ENCODE measurements at places on chromosomes 3 and 15.

DNA sequence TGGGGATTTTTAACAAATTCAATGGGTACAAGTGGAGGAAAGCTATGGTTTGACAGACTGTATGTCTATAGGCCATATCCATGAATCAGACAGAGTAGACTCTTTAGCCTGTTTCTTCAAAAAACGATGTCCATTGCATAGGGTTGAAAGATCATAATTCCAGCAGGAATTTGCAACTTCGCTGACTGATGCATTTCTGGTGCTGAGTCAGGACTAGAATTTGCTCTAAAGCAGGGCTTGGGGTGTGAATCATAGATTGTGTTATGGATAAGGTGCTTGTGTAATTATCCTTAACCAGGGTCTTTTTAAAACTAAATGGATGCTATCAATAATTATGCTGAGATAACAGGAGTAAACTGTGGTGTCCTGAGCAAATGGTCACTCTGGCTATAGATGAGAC, 200.4 kb upstream of the TBC1D5 start:
- no peak for DNase-seq

GRCh38 chr3:14927308-14927707, 20.1 kb upstream of the NR2C2 start:
- no peak for DNase-seq

- no peak for DNase-seq
Measured at GRCh38 chr15:50753463-50753862, 12.0 kb downstream of the SPPL2A start.

GRCh38 chr15:86649277-86649676, 569.6 kb downstream of the AGBL1 start:
- DNase-seq = no peak

DNA sequence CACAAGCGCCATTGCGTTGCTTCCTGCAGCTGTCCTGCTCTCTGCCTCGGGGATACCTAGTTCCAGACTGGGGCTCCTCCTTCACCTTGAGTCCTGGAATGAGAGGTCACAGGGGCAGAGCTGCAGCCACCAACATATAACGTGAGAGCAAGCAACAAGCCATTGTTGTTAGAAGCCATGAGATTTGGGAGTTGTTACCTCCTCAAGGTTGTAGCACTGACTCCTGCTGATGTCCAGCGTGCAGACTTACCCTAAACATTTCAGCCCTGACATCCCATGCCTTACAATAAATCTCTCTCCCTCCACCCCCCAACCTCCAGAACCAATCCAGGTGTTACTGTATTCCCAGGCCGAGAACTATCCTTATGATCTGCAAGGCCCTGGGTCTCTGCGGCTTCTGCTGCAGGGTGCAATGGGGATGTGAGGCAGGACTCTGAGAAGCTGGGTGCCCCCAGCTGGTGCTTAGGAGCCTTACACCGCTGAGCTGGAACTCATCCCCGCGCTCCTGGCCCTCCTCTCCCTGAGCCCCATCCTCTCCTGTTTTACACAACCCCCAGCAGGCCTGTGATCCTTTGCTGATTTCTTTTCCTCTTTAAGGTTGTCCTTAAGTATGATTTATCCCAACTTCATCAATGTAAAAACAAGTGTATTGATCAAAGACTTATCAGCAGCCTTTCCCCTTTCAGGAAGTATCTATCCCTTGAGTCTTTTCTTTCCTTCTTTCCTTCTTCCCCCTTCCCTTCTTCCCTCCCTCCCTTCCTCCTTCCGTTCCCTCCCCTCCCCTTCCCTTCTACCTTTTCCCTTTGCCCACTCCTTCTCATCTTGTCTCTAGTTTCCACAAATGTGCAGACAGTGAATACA, 84.2 kb upstream of the ABHD2 start:
- no peak for DNase-seq

DNA sequence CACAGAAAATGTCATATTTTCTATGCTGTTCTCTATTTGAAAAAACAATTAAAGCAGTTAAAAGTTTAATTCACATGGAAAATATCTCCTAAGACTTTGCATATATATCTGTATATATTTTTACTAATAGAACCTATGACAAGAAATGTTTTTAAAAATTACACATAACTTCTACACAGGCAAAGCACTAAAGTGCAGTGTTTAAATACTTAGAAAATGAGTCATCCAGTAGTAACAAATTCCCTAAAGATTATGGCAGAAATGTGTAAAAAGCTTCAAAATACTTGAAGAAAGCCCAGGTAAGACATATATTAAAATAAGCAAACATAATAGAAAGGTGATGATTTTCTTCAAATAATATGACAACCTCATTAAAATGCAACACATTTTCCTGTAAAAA, 236.6 kb downstream of the TBC1D5 start:
- DNase-seq = no peak

DNA sequence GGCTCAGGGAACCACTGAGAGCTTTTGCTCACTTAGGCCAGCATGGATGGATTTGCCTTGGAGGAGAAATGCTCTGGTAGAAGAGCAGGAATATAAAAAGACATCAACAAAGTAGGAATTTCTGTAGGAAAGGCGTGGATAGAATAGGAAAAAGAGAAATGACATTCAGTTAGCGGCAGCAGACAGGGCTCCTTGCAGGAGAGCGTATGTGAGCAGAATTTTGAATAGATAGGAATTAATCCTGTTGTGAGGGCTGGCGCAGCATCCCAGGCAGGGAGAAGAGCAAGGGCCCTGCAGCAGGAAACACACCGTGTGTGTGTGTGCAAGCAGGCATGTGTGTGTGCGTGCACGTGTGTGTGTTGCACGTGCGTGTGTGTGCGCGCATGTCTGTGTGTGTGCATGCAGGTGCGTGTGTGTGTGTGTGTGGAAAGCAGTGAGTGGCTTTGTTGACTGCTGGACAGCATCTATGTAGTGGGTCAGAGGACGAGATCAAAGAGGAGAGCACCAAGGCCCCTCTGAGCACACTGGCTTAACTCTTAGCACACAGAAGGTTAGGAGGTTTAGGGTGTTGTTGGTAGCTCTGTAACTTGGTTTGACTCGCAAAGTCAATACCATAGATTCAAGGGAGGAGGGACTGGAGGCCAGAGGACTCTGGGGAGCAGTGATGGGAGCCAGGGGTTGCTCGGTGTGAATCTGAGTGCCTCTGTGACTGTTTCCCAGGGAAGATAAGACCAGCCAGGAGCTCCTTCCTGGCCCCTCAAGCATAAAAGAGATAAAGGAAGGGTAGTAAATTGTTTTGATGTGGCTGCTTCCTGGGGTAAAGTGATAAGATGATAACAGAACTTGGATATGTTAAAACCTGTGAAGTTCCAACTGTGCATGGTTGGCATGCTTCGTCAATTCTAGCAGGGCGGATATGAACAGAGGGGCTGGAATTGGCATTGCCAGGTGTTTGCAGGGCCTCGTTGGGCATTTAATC, 639.5 kb downstream of the NR2F2 start:
- DNase-seq = no peak

GRCh38 chr15:60620708-60621107, 141.8 kb upstream of the ICE2 start:
- DNase-seq = no peak

DNA sequence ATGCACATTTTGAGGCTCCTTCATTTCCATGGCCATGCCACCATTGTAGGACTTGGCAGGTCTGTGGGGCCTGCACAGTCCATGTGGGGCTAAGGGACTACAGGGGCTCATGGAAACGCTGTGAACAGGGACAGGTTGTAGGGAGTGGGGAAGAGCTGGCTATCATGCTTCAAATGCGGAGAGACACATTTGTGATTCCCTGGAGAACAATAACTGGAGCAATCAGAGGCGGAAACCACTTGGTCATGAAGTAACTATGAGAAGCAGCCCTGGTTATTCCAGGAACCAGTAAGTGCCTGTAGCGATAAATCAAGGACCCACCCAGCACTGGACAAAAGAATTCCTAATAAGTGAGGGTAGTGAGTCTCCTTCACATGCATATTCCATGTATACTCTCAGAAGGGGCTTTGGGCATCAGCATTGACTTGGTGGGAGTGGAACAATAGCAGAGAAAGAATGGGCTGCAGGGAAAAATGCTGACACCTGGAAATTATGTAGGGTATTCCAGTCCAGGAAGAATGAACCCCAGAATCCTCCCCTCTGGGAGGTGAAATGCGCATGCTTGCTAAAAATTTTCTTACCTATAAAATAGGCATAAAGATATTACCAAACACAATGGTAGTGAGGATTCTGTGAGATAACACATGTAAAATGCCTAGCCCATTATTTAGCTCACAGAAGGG, 251.4 kb upstream of the ROPN1 start:
- DNase-seq = no peak

- DNase-seq = no peak
Measured at GRCh38 chr3:110684466-110684865, 387.1 kb upstream of the NECTIN3 start.

- DNase-seq = no peak
Measured at GRCh38 chr3:18556503-18557135, 131.5 kb upstream of the SATB1 start.

GRCh38 chr3:133944181-133944580, 48.5 kb upstream of the RAB6B start:
- no peak for DNase-seq

DNA sequence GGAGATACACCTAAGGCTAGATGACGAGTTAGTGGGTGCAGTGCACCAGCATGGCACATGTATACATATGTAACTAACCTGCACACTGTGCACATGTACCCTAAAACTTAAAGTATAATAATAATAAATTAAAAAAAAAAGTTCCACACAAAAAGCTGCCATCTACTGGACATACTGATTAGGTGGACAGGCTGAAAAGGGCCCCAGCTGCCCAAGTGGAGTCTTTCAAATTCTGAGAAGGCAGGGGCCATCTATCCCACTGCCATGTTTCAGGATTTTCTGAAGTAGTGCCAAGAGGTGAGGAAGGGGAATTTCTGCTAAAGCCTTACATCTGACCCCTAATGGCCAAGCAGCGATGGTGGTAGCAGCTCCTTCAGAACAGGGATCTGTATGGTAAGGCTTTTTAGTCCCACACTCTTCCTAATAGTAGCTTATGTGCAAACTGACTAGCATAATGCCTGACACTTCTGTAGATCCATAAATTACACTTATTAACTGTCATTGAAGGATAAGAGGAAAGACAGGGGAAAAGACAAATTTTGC, 7.7 kb downstream of the FSTL1 start:
- DNase-seq = no peak

DNA sequence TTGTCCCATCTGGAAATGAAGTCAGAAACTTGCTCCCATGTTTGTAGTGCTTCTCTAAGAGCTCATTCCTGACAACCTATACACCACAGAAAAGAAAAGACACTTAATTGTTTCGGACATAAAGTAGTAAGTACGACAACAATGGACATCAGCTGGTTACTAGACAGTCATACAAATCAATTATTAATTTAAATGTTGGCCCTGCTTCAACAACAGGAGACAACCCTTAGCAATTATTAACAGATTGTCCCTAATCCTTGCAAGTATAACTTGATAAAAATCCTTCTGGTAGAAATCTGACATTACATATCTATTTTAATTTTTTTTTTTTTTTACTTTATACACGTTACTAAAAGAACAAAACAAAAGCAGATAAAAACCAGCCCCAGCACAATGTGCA, 29.8 kb downstream of the ERICH6 start:
- no peak for DNase-seq

DNA sequence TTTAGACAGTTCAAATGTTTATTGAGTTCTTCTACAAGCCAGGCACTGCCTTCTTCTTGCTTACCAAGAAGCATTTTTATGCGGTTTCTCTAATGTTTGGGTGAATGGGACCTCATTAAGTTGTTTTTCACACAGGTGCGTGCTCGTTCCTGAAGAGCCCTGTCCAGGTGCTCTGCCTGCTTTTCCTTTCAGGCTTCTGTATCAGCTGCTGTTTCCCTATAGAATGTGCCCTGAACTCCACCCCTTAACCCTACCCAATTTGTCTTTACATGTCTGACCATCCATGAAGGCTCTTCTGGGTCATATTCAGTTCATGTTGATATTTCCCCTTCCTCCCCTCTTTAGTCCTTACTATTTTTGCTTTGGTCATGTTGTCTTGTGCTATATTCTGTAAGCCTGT, 22.4 kb upstream of the GOLGA6L10 start:
- DNase-seq = no peak

GRCh38 chr15:58243070-58243469, 104.9 kb downstream of the AQP9 start:
- no peak for DNase-seq

DNA sequence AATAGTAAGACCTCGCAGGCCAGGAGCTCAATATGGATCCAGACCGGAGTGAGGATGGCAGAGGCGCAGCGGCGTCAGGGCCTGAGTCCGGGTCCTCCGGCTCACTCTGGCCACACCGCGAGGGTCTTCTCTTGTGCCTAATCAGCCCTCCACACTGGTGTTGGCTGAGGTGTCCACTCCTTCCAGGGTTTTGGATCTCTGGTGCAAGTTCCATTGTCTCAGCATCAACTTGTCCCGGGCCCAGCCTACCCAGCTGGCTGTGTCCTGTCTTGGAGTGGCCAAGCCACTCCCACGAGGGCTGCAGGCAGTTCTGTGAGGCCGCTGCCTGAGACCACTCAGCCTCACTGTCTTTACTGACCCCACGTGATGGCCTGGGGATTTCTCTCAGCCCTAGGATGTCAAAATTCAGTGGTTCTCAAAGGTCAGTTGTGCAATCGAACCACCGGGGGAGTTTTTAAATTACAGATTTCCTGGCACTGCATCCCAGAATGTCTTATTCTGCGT, 12.6 kb upstream of the GOLGA6L7 start:
- DNase-seq = no peak

GRCh38 chr3:58434511-58434910, 879 bp upstream of the PDHB start:
- DNase-seq = no peak

GRCh38 chr3:99503350-99503749, 135.0 kb upstream of the COL8A1 start:
- DNase-seq = no peak

GRCh38 chr3:10788451-10788850, 27.6 kb upstream of the SLC6A11 start:
- no peak for DNase-seq

- no peak for DNase-seq
Measured at GRCh38 chr3:5357089-5357488, 169.6 kb downstream of the EDEM1 start.

DNA sequence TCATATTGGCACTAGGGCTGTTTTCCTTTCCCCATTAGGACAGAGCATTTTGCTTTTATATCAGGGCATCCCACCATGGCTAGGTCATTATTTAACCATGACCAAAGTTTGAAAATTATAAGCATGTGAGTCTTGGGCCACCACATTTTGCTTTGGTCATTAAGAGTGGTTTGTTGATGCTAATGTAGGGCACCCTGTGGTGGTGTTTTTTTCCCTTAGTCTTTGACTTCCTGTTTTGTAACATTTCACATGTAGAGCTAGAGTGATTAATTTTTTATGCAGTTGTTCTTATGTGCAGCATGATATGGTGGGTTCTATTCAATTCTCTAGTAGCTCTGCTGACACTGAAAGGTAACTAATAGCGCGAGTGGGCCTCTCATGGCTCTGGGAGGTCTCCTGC, 249.6 kb upstream of the ROBO1 start:
- no peak for DNase-seq

DNA sequence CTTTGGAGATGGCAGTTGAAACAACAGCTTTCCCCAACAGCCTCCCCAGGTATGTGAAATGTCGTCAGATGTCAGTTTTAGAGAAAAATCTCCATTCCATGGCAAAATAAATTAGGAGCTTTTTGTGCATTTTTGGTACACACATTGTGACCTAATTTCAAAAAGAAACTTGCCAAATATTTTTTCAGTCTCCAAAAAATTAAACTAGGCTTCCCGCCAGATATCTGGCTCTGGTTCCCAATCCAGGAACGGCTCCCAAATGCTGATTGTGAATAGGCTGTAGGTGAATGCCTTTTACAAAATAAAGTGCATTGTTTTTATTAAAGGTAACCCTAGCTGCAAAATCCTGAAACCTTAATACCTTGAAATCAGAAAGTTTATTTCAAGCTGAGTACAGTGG, 10.9 kb downstream of the KCNAB1 start:
- no peak for DNase-seq

All from T47D (cell line).